ENCODE measurements at places on chromosomes 3 and 15. TPM values are rescaled to one million over a fixed set of nuclear protein-coding genes. Genes with fewer than 3 reads are reported as not detected.
A peak's percentile ranks its signal among the peaks of the same experiment; 100 is the strongest.

DNA sequence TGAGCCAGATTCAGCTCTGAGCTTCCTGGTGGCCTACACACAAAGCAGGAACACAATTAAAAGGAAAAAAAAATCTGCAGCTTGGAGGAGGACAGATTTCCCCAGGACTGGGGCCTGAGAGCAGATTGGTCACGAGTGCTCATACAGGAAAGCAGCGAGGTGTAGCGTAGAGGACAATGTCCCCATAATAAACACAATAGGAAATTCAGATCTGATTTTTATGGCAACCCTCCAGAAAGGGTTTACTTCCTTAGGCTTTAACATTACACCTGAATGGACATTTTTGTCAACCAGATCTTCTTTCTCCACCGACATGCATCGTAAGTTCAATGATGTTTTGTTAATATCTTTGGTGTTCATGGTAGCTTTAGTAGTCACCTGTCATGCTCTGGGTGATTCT lies 23.3 kb downstream of the SLC6A20 start:
- H3K27me3 ChIP-seq = no peaks in the 10 kb centered on the region
- H3K4me3 ChIP-seq = no peak overlapping the region
- H3K4me1 ChIP-seq = no peaks in the 10 kb centered on the region

- H3K27me3 ChIP-seq = no peaks in the 10 kb centered on the region
- DNase-seq = no peak
- no peak overlapping the region for H3K27ac ChIP-seq
- peaks cover 4% of the 10 kb centered on the region for H3K36me3 ChIP-seq
- H3K4me3 ChIP-seq = no peak overlapping the region
Measured at GRCh38 chr15:59020322-59020721, 32.9 kb downstream of the RNF111 start.

The WDR93 gene
- total RNA-seq = not detected

DNA sequence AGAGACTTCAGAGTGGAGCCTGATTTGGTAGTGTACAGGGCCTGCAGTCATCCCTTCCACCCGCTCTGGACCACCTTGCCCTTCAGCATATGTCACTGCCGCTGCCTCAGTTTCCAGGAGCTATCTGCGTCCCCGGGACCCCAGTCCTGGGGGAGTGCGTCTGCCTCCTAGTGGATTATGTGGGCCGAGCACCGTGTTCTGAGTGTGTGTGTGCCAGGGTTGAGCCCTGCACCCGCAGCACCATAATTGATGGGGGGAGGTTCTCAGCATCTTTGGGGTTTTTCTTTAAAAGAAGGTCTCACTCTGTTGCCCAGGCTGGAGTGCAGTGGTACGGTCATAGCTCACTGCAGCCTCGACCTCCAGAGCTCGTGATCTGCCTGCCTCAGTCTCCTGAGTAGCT lies 33.6 kb downstream of the CD276 start:
- H3K27ac ChIP-seq = no peak overlapping the region
- H3K4me1 ChIP-seq = no peaks in the 10 kb centered on the region
- H3K4me3 ChIP-seq = no peak overlapping the region
- H3K27me3 ChIP-seq = no peaks in the 10 kb centered on the region
- H3K36me3 ChIP-seq = peaks cover 19% of the 10 kb centered on the region
- no peak for DNase-seq

- no peak for DNase-seq
- H3K27me3 ChIP-seq = no peaks in the 10 kb centered on the region
- no peak overlapping the region for H3K4me3 ChIP-seq
- H3K27ac ChIP-seq = no peak overlapping the region
- H3K36me3 ChIP-seq = peaks cover 12% of the 10 kb centered on the region
Measured at GRCh38 chr3:139491027-139491700, 14.8 kb upstream of the RBP2 start.

- no peak overlapping the region for H3K4me3 ChIP-seq
- no peak overlapping the region for H3K27ac ChIP-seq
- DNase-seq = no peak
- H3K4me1 ChIP-seq = peaks cover 6% of the 10 kb centered on the region
- peaks cover 41% of the 10 kb centered on the region for H3K36me3 ChIP-seq
Measured at GRCh38 chr3:196661400-196661799, 21.9 kb downstream of the NRROS start.

DNA sequence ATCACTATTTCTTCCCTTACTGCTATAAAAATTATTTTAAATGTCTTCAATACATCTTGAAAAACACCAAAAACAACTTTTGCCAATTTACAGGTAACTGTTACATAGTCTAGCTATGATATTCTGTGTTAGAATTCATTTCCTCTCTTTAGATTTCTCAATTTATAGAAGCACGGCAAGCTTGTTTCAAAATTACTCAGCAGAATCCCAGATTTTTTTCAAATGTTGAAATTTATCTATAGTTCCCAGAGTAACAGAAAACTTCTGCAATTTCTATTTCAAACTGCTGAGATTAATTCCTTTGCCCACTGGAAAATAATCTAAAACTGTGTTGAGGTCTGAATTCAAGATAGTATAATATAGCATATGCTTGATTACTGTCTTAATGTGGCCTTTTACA lies 41.2 kb downstream of the CCPG1 start:
- peaks cover 10% of the 10 kb centered on the region for H3K4me1 ChIP-seq
- peaks cover 25% of the 10 kb centered on the region for H3K36me3 ChIP-seq
- H3K27me3 ChIP-seq = no peaks in the 10 kb centered on the region
- H3K27ac ChIP-seq = no peak overlapping the region

The UROC1 gene
- not detected for total RNA-seq

The CHRD gene
- 10.8 TPM for total RNA-seq

- H3K4me1 ChIP-seq = no peaks in the 10 kb centered on the region
- no peak overlapping the region for H3K27ac ChIP-seq
- H3K4me3 ChIP-seq = no peak overlapping the region
- no peak for DNase-seq
- no peaks in the 10 kb centered on the region for H3K36me3 ChIP-seq
- no peaks in the 10 kb centered on the region for H3K27me3 ChIP-seq
Measured at GRCh38 chr3:61730056-61730455, 168.7 kb downstream of the PTPRG start.

The GHRL gene
- 1.1 TPM for total RNA-seq

The TMEM45A gene
- total RNA-seq = 4.4 TPM

The SAXO2 gene
- total RNA-seq = 2.6 TPM

GRCh38 chr15:76321171-76321570 lies 9.9 kb upstream of the ETFA start:
- H3K4me3 ChIP-seq = no peak overlapping the region
- H3K4me1 ChIP-seq = no peaks in the 10 kb centered on the region
- no peak for DNase-seq
- H3K27ac ChIP-seq = no peak overlapping the region

DNA sequence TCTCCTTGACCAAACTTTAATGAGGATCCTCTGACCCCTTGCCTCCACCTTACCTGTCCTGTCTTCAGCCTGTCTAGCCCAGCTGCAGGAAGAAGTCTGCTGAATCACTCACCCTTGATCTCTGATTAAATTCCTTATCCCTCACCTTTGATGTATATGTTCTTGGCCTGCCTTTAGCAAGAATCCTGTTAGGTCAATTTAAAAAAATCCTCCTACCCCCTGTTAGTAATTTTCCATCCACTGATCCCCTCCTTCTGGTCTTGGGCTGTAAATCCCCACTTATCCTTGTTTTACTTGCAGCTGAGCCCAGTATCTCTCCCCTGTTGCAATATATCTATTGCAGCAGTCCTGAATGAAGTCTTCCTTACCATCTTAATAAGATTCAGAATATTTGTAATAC lies 39.0 kb downstream of the MYH15 start:
- DNase-seq = no peak
- H3K4me3 ChIP-seq = no peak overlapping the region
- H3K36me3 ChIP-seq = no peaks in the 10 kb centered on the region
- no peak overlapping the region for H3K27ac ChIP-seq
- no peaks in the 10 kb centered on the region for H3K4me1 ChIP-seq

DNA sequence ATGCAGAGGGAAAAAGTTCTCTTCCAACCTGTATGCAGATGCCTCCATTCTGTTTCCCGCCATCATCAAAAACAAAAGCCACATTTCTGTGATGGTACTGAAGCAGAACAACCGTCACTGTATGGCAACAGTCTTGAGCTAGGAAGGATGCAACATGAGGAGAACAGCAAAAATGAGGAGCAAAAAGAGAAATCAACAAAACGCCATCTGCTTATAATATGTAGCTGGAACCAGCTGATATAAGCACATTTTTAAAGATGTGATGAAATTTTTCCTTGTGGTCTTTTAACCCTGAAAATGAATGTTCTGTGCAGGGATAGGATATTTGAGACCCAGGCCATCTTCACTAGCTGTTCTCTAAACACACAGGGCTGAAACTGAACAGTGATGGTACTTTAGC lies 287.0 kb downstream of the ZIC4 start:
- no peaks in the 10 kb centered on the region for H3K4me1 ChIP-seq
- H3K27ac ChIP-seq = no peak overlapping the region
- H3K4me3 ChIP-seq = no peak overlapping the region
- DNase-seq = no peak
- H3K36me3 ChIP-seq = no peaks in the 10 kb centered on the region

The CHRNA3 gene
- 0.50 TPM for total RNA-seq

DNA sequence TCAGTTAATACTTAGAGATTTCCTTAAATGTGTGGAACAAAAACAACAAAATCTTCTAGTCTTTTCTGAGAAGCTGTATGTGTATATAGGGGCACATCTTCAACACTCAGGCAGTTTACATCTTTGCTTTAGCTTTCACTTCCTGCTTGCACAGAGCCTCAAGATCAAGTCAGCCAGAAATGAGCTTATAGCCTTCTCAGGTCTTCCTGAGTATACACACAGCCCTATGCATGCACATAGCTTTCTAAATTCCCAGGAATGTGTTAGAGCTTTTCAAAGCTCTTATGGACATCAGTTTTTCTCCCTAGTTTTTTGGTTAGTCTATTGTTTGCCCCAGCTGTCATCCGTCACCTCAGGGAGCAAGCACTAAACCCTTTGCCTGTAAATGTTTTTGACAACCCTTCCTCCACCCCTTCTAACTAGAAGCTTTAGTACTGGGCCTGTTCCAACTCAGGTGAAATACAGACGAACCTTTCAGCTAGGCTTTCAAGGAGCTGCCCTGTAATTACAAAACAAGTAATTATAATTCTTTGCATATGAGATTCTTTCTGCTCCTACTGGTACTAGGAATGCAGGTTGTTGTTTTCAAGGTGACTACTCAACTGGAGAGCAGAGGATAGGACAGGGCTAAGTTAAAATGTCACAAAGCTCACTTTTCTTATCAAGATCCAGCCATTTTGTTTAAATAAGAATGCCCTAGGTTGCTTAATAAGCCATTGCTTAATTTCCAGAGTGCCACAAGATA lies 22.6 kb upstream of the MTMR10 start:
- H3K4me1 ChIP-seq = peaks cover 7% of the 10 kb centered on the region
- H3K36me3 ChIP-seq = no peaks in the 10 kb centered on the region
- DNase-seq = no peak
- no peaks in the 10 kb centered on the region for H3K27me3 ChIP-seq
- H3K4me3 ChIP-seq = no peak overlapping the region
- peak overlapping the region; percentile 54 for H3K27ac ChIP-seq

GRCh38 chr3:136250903-136251460 lies 842 bp downstream of the PCCB start:
- no peaks in the 10 kb centered on the region for H3K27me3 ChIP-seq
- peaks cover 21% of the 10 kb centered on the region for H3K4me1 ChIP-seq
- no peaks in the 10 kb centered on the region for H3K36me3 ChIP-seq

DNA sequence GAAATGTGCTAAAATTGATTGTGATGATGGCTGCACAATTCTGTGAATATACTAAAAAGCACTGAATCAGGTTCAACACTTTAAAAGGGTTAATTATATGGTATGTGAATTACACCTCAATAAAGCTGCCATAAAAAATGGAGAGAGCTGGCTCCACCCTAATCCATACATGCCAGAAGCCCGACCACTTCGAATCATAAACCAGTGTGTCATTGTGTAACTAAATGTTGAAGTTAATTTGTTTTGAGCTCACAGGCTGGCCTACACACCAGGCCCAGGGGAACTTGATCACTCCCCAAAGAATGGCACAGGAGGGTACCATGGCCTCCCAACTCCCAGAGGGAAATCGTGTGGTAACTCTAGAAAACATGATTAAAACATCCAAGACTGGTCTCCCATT lies 14.0 kb downstream of the PLCD1 start:
- H3K4me1 ChIP-seq = peaks cover 20% of the 10 kb centered on the region
- no peak overlapping the region for H3K27ac ChIP-seq
- H3K27me3 ChIP-seq = no peaks in the 10 kb centered on the region
- no peak overlapping the region for H3K4me3 ChIP-seq

- no peak overlapping the region for H3K27ac ChIP-seq
- no peak for DNase-seq
- H3K36me3 ChIP-seq = no peaks in the 10 kb centered on the region
- H3K4me1 ChIP-seq = no peaks in the 10 kb centered on the region
- H3K27me3 ChIP-seq = no peaks in the 10 kb centered on the region
Measured at GRCh38 chr3:40333416-40333815, 23.9 kb downstream of the EIF1B start.

GRCh38 chr15:52652286-52652685 lies 26.9 kb downstream of the ATOSA start:
- no peak for DNase-seq
- no peak overlapping the region for H3K4me3 ChIP-seq
- peaks cover 27% of the 10 kb centered on the region for H3K4me1 ChIP-seq
- H3K36me3 ChIP-seq = no peaks in the 10 kb centered on the region

GRCh38 chr3:107574650-107575049 lies 51.9 kb downstream of the BBX start:
- H3K36me3 ChIP-seq = no peaks in the 10 kb centered on the region
- no peaks in the 10 kb centered on the region for H3K4me1 ChIP-seq
- H3K4me3 ChIP-seq = no peak overlapping the region
- DNase-seq = no peak

- H3K27ac ChIP-seq = no peak overlapping the region
- no peaks in the 10 kb centered on the region for H3K36me3 ChIP-seq
- H3K4me1 ChIP-seq = no peaks in the 10 kb centered on the region
- DNase-seq = no peak
- no peaks in the 10 kb centered on the region for H3K27me3 ChIP-seq
- no peak overlapping the region for H3K4me3 ChIP-seq
Measured at GRCh38 chr15:87648278-87648677, 608.3 kb downstream of the NTRK3 start.

The SOX14 gene
- total RNA-seq = not detected

GRCh38 chr3:16203031-16203430 lies 28.6 kb downstream of the GALNT15 start:
- no peaks in the 10 kb centered on the region for H3K27me3 ChIP-seq
- DNase-seq = no peak
- no peaks in the 10 kb centered on the region for H3K36me3 ChIP-seq

- H3K4me1 ChIP-seq = peaks cover 31% of the 10 kb centered on the region
- DNase-seq = no peak
- no peaks in the 10 kb centered on the region for H3K36me3 ChIP-seq
- H3K27ac ChIP-seq = peak overlapping the region; percentile 87
- no peaks in the 10 kb centered on the region for H3K27me3 ChIP-seq
Measured at GRCh38 chr3:187777331-187777941, 32.2 kb upstream of the BCL6 start.

DNA sequence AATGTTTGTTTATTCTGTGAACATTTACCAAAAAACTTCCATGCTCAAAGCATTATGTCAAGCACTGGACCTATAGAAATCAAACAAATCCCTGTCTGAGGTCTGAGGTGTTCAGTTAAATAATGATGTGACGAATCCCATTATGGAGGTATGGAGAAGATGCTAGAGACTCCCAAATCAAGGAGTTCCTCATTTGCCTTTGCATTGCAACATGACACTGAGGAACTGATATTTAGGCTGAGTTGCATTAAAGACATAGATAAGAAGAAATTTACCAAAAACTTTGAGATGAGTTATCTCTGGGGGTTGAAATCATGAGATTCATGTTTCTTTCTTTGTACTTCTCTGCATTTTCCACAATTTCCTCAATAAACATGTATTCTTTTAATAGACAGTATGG lies 16.0 kb downstream of the CD200 start:
- no peak for DNase-seq
- no peak overlapping the region for H3K27ac ChIP-seq
- no peak overlapping the region for H3K4me3 ChIP-seq
- H3K27me3 ChIP-seq = no peaks in the 10 kb centered on the region
- H3K36me3 ChIP-seq = no peaks in the 10 kb centered on the region

Measured in spleen (tissue), 13 donors.